ENCODE measurements at places on chromosomes 12 and 14. TPM values are rescaled to one million over a fixed set of nuclear protein-coding genes. Genes with fewer than 3 reads are reported as not detected.

The DDN gene
- total RNA-seq = 0.64 TPM

The RNASE4 gene
- 2.6 TPM for total RNA-seq

The KCNMB4 gene
- 6.1 TPM for total RNA-seq

The NKX2-8 gene
- not detected for total RNA-seq

The ARHGAP9 gene
- total RNA-seq = 0.56 TPM

The MTERF2 gene
- total RNA-seq = 17.6 TPM

The MYO1A gene
- total RNA-seq = 0.40 TPM

The DUSP6 gene
- total RNA-seq = 109 TPM

The PIANP gene
- total RNA-seq = 8.7 TPM

The RNU4-1 gene
- total RNA-seq = 4,497 TPM

The NTF3 gene
- total RNA-seq = not detected

The CCND2 gene
- total RNA-seq = 186 TPM

The COQ6 gene
- total RNA-seq = 15.5 TPM

The CLEC6A gene
- not detected for total RNA-seq

The CTSG gene
- total RNA-seq = not detected

The ACSM4 gene
- total RNA-seq = not detected
